ENCODE measurements at places on chromosomes 5 and 9.

DNA sequence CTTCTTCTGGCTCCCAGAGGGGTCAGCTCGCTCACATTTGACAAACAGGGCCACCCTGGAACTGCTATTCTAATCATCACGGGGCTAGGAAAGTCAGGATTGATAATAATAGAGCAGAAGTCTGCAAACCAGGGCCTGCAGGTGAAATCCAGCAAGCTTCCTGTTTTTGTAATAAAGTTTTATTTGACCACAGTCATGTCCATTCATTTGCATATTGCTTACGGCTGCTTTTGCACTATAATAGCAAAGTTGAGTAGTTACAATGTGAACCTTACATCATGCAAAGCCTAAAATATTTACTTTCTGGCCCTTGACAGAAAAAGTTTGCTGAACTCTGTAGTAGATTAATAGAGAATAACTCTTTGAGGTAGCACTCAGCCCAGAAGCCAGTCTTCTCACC, 63.2 kb upstream of the CTXN3 start:
- no peak for DNase-seq

GRCh38 chr5:32507738-32508434, 63.3 kb upstream of the ZFR start:
- DNase-seq: no peak

GRCh38 chr9:79662537-79662956, 90.8 kb downstream of the TLE4 start:
- DNase-seq: no peak

- DNase-seq: no peak
Observed at GRCh38 chr5:169299663-169300467, 1.1 kb downstream of the SLIT3 start.

DNA sequence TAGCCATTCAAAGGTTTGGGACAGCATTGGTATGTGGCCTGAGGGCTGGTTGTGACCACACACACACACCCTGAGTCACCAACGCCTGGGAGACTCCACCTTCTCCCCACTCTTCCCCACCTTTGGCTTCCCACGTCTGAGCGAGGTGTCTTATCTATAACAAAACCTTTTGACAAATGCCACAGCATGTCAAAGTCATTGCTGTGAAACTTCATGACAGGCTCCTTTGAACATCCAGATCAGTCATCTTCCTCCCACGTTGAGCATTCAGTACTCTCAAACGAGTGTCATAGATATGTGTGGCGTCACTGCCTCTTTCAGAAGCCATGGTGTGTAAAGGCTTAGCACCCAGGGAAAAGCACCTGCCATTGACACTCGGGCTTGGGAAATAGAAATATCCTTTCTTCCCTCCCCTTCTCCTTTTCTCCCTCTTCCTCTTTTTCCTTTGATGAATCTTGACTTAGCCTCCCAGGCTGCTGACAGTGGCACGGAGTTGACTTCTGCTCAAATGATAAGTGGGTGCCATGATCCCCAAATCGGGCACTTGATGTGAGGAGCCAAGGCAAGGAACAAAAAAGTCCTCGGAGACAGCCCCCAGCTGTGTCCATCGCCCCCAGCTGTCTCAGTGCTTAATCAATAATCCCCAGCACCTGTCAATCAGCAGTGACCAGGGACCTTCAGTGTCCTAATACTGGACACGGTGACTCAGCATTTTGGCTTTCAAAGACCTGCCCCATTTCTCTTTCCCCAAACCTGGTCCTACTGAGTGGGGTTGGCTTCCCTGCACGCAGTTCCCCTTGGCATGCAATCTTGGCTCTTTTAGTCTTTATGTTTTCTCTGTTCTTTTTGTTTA, 114.8 kb downstream of the FGF18 start:
- no peak for DNase-seq

- no peak for DNase-seq
Observed at GRCh38 chr9:106218427-106218826, 524.1 kb downstream of the TMEM38B start.

- no peak for DNase-seq
Observed at GRCh38 chr9:83196946-83197345, 134.0 kb upstream of the RASEF start.
